Left lung (tissue), 14 donors: ENCODE measurements at places on chromosomes 11 and 22. TPM values are rescaled to one million over a fixed set of nuclear protein-coding genes. Genes with fewer than 3 reads are reported as not detected.

GRCh38 chr11:69388661-69389060 is 92.8 kb upstream of the LINC01488 start:
- H3K27me3 ChIP-seq = no peaks in the 10 kb centered on the region
- H3K4me1 ChIP-seq = no peaks in the 10 kb centered on the region
- no peaks in the 10 kb centered on the region for H3K36me3 ChIP-seq
- DNase-seq = no peak

- no peaks in the 10 kb centered on the region for H3K4me1 ChIP-seq
- no peaks in the 10 kb centered on the region for H3K36me3 ChIP-seq
- no peak overlapping the region for H3K27ac ChIP-seq
- H3K27me3 ChIP-seq = no peaks in the 10 kb centered on the region
Measured at GRCh38 chr11:101862391-101863233, 52.2 kb upstream of the CEP126 start.

- H3K4me3 ChIP-seq = no peak overlapping the region
- H3K27me3 ChIP-seq = no peaks in the 10 kb centered on the region
- H3K36me3 ChIP-seq = peaks cover 100% of the 10 kb centered on the region
- DNase-seq = no peak
Measured at GRCh38 chr11:47631473-47631872, 10.9 kb downstream of the MTCH2 start.

Gene SART1
- total RNA-seq = 50.8 TPM

Gene BEST1
- total RNA-seq = 3.8 TPM
